ENCODE measurements at places on chromosomes 1 and 21.

DNA sequence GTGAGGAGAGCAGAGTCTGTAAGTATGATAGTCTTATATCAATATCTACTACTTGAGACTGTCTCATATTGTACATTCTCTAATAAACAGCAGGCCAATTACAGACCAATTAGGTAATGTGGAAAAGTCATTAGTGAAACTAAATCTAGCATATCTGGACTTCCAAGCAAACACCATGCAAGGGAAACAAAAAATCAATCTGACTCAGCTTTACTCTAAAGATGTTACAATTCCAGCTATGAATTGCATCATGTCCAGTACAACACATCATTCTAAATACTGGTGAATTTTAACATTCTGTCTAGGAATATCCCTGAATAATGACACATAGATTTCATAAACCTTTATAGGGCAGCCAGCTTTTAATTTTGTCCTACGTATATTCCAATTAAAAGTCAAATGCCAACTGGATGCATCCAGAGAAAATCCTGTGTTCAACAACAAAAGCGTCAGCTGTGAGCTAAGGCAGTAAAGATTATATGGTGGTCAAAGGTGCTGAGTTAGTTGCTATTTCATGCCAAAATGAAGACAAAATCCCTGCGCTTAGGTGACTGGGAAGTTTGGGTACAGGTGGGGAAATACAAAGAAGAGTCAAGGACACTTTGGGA is 159.3 kb downstream of the TTLL7 start:
- no peak for DNase-seq

GRCh38 chr1:86394416-86394815 is 1.7 kb downstream of the ODF2L start:
- no peak for DNase-seq

DNA sequence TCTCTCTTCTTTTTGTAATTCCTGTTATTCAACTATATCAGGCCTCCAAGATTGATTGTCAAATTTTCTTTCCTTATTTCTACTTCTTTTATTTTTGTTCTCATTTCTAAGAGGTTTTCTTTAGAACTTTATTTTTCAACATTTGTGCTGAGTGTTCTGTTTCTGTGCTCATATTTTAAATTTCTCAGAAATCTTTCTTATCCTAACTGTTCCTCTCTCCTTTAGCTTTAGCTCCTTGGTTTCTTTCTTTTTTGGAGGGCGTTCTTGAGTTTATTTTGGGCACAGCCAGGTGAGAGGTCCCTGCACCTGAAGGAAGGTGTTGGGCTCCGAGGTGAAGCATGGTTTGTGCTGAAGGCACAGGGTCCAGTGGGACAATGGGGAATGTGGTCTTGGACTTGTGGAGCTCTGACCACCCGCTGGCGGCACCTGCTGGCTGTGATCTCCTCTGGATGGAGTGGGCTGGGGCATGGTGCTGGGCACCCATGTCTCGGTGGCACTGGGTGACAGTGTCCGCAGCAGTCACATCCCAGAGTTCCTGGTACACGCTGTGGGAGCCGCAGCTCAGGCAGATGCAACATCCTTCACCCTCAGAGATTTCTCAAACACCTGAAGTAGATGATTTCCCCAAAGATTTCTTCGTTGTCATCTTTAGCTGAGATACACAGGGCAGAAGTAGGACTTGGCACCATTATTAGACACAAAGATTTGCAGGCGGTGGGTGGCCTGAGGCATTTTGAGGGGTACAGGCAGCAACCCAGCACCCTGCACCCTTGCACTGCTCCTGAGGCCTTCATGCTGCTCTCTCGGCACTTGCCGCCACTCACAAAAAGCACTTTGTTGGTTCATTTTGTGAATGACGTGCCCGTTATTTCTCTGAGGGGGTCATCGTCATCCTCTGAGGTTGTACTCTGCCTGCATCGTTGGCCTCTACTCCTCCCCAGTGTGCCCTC is 38.2 kb upstream of the DIP2A start:
- no peak for DNase-seq

DNA sequence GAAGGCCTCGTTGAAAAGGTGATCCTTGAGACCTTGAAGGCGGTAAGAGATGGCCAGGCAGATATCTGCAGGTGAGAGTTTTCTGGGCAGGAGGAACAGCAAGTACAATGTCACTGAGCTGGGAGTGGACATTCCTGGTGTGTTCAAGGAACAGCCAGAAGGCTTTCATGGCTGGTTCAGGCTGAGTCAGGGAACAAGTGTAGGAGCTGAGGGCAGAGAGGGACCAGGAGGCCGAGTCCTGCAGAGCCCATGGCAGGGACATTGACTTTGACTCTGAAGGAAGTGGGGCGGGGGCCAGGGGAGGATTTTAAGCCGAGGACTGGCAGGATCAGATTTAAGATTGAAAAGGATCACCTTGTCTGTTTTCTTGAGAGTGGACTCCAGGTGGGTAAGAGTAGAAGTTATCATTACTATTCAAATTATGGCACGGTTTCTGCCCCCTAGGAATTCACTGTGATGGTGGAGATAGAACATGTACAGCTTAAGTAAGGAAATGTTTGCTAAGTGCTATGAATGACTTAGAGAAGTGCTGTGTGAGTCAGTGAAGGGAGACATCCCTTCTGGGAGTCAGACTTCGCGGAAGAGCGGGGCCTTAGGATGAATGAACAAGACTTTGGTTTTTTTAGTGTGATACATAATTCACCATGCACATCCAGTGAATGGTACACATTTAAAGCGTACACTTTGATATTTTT is 202.3 kb downstream of the KIF26B start:
- DNase-seq, result no peak

DNA sequence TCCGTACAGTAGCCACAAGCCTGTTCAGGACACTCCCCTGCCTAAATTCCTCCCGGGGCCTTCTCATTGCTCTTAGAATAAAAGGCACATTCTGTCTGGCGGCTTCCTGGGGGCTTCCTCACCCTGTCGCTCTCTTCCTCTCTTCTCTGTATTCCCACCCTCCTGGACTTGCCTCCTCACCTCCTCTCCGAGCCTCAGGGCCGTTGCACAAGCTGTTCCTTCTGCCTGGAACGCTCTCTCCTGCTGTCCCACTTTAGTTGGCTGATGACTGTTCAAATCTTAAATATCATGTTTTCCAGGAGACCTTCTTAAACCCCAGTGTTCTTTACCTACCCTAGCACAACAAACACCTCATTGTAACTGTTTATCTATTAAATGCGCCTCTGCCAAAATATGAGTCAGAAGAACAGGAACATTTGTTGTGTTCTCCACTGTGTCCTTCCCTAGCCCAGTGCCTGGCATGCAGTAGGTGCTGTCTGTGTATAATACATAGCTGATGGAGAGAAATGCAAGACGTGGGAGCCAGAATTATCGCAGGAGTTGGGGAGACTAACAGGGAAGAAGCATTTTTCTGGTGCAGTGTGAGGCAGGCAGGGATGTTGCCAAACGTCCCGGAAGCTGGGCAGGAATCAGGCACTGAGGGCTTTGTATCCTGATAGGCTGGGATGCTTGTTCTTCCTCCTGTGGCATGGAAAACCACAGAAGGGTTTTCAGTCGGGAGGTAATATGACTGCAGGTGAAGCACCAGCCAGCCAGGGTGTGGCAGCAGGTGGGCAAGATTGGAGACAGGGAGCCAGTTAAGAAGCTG is 24.1 kb upstream of the THRAP3 start:
- DNase-seq, result no peak

- DNase-seq, result no peak
Measured at GRCh38 chr1:32647308-32648134, 2.8 kb downstream of the ZBTB8OS start.
